ENCODE measurements at places on chromosomes 16 and 17. TPM values are rescaled to one million over a fixed set of nuclear protein-coding genes. Genes with fewer than 3 reads are reported as not detected.

The TBC1D3E gene
- total RNA-seq, result not detected

The CLEC19A gene
- total RNA-seq, result not detected

The SLC22A31 gene
- not detected for total RNA-seq

- DNase-seq, result no peak
Observed at GRCh38 chr16:88896238-88897070, 30.0 kb upstream of the PABPN1L start.

DNA sequence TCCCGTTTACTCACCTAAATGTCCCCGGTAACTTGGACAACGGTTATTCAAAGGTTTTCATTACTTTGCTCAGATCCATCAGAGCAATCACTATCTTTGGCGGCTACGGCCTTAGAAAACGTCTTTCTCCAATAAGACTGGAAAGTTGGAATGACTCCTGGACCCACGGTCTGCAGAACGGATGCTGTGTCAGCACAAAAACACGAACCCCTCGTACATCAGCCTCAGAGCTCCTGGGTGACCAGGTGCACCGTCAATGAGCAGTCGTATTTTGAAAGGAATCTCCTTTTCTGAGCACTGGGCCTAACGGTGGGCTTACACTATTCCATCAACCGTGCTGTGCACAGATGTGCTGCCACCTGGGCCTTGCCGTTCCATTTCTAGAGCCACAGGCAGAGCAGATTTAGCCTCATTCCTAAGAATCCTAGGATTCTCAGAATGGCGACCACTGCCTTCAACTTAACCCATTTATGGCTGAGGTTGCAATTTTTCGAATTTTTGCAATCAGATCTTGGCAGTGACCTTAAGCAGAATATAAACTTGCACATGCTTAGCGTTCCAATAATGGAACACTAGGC lies 110.8 kb upstream of the ZNF750 start:
- DNase-seq, result no peak

DNA sequence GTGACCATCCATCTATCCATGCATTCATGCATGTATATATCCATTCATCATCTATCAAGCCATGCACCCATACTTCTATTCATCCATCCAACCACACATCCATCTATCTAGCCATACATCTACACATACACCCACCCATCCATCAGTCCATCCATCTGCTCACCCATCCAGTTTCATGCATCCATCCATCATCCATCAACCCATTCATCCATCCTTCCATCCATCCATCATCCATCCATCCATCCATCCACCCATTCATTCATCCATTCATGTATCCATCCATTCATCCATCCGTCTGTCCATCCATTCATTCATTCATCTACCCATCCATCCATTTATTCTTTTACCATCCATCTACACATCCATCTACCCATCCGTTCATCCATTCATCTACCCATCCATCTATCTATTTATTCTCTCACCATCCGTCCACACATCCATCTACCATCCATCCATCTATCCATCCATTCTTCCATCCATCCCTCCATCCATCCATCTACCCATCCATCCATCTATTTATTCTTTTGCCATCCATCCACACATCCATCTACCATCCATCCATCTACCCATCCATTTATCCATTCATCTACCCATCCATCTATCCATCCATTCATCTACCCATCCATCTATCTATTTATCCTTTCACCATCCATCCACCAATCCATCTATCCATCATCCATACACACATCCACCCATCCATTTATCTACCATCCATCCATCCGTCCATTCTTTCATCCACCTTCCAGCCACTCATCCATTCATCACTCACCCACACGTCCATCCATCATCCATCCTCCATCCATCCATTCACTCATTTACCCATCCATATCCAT lies 3.2 kb downstream of the CCL17 start:
- no peak for DNase-seq

GRCh38 chr16:3099732-3100499 lies 822 bp upstream of the ZSCAN10 start:
- peak; percentile 79 for DNase-seq

GRCh38 chr16:82248012-82248656 lies 78.1 kb upstream of the MPHOSPH6 start:
- DNase-seq, result no peak

- no peak for DNase-seq
Observed at GRCh38 chr17:72031219-72031884, 89.5 kb upstream of the SOX9 start.

DNA sequence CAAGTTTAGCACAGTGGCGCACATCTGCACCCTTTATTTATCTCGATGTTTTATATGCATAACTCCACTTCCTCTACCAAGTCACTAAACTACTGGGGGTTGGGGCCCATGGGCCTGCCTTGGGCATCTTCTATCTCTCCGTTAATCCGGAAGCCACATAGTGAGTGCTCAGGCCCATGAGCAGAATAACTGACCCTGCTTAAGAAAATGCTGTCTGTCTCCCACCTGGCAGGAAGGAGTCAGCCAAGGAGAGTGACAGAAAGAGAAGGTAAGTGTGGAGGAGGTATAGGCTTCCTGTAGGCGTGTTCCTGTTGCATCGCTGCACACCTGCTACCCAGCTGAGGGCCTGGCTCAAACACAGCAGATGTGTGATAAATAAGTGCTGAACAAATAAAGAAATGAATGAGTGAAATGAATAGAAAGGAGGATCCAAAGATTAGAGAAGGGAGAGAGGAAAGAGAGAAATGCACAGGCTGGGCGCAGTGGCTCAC lies 320.1 kb downstream of the SLC39A11 start:
- DNase-seq, result no peak

- no peak for DNase-seq
Observed at GRCh38 chr16:70711211-70712031, 25.6 kb upstream of the MTSS2 start.

DNA sequence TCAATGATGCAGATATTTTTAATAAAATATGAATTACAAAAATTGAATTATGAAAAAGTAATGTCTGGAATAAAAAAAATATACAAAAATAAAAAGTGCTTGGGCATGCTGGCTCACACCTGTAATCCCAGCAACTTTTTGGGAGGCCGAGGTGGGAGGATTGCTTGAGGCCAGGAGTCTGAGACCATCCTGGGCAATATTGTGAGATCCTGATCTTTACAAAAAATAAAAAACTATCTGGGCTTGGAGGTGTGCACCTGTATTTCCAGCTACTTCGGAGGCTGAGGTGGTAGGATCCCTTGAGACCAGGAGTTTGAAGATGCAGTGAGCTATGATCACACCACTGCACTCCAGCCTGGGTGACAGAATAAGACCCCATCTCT lies 141.8 kb downstream of the NPIPB5 start:
- no peak for DNase-seq

GRCh38 chr17:43528988-43529814 lies 16.9 kb downstream of the ETV4 start:
- no peak for DNase-seq

Measured in esophagus squamous epithelium (tissue), 5 donors.